A549 (cell line): ENCODE measurements at places on chromosomes 3 and 15.

GRCh38 chr15:79929412-79929811 is 32.6 kb upstream of the MTHFS start:
- no peak for DNase-seq

DNA sequence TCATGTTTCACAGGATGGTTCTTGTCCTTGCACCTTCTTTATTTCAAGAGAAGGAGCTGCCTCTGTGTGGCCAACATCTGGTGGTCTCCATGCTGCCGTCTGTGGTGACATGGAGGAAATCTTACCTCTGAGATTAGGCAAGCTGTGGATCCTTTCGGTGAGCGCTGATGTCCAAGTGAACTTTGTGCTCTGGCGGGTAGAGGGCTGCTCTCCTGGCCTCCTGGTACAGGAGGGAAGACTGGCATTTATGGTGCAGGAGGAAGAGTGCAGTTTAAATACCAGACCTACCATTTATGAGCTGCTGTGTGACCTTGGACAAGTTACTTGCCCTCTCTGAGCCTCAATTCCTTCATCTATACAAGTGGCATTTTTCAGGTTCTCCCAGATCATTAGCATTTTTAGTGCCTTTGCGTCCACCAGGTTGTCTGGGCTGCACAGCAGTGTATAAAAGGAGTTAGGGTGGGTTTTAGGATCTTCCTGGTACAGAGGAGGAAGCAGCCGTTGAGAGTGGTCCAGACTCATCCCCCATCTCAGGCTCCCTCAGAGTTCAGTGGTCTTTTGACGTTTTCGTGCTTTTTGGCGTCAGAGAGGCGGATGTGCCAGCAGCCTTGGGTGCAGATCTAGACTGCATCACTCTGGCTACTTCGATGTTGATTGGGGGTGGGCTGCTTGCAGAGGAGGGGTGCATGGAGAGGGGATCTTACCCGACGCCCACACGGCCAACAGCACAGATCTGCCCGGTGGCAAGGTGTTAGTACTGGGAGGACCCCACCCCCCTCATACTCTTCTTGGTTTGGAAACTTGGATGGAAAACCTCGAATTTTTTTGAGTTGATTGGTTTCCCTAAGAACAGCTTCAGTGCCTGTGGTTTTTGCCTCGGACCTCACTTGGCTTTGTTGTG is 162.2 kb downstream of the ITPR1 start:
- no peak for DNase-seq

GRCh38 chr3:12515631-12516030 is 29.7 kb downstream of the MKRN2OS start:
- DNase-seq = no peak

- DNase-seq = no peak
Observed at GRCh38 chr3:24899901-24900603, 405.4 kb upstream of the THRB start.

GRCh38 chr15:53260647-53261046 is 470.5 kb upstream of the ONECUT1 start:
- DNase-seq = no peak

DNA sequence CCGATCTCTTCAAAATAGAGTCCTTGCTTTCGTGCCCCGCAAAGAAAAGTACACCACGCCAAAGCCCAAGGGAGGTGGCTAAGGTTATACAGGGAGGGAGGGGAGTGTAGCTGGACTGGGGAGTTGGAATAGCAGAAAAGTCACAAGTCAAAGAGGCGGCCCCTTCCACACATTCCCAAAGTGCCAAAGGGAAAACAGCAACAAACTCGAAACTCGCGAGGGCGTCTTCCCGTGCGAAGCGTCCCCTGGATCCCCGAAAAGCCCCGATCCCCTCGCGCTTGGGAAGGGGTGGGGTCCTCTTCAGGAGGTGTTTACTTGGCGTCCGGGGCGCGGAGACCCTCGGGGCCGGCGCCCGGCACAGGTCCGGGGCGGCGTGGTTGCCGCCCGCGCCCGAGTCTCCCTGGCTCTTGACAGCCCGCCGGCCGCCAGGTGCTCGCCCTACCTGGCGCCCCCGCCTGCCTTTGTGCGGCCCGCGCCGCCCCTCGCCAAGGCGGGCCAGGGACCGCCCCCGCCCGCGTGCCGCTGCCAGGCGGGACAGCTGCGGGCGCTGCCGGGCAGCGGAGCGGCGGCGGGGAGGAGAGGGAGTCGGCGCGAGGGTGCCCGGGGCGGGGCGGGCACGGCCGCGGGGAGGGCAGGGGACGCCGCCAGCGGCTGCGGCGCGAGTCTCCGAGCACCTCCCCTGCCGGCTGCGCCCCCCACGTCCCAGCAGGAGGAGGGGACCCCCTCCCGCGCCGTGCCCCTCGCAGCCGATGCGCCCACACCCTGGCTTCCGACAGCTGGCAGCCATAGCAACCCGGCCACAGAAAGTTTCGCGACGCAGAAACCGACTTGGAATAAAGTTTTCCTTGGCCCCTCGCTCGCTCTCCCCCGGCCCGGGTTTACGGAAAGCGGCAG is 966 bp downstream of the MYO1E start:
- DNase-seq = no peak

DNA sequence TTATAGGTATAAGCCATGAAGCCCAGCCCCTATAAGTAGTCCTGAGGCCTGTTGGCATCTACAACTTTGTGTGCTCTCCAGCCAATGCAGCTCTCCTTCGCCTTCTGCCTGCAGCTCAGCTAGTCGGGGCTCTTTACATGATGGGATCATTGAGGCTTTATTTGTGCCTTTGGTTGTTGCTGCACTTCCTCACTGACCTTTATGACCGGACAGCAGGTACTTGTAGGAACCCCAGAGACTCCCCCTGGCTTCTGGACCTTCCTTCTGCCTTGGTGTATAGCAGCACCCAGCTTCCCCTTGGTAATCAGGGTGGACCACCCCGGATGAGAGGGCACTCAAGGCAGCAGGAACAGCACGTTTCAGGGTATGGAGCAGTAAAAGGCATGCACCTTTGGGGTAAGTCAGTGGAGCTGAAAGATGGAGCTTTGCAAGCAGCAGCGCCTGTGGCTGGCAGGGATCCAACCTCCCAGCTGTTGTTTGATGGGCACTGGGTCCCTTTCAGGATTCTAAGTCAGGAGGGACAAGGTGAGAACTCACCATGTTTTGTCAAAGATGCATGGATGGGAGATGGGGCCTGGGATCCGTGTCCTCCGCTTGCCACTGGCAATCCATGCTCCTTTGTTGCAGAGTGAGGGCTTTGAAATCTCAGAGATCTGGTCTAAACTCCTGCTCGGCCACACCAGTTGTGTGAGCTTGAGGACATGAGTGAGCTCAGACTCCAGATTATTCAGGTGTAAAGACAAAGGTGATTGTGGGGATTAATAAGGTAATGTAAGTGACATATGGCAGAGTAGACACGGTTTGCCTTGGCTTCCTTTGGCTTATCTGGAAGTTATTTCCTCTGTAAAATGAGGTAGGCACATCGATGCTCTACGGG is 65.1 kb upstream of the KLF13 start:
- DNase-seq = no peak

GRCh38 chr15:80586161-80586560 is 108.9 kb upstream of the ABHD17C start:
- DNase-seq = no peak

DNA sequence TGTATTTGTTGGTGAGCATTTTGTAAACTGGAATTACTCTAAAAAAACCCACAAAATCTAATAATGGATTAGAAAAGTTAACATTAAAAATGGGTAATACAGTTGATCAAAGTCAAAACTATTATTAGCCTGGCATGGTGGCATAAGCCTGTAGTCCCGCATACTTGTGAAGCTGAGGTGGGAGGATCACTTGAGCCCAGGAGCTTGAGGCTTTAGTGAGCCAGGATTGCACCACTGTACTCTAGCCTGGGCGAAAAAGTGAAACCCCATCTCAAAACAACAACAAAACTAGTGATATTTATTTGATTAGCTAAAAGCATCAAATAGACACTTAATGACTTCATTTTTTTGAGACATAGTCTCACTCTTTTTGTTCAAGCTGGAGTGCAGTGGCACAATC is 3.6 kb downstream of the SNX1 start:
- no peak for DNase-seq

DNA sequence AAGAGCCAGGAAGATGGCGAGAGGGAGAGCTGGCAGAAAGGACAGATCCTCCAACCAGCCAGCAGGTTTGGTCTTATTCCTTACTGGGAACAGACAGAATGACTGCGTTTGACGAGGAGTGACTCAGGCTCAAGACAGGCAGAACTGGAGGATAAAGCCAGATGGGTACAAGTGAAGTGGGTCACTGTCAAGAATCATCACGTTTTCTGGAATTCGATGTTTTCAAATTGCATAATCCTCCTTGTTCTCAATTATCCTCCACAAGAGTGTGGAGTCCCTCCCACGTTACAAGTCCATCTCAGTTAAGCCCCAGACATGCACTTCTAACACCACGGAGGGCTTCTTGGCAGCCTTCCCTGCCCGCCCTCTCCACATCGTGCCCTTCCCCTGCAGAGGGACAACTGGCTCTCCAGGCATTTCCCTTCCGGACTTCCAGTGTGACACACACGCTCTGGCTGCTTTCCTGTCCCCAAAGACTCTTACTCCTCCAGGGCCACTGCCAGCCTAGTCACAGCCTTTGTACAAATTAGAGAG is 183.1 kb downstream of the CHST2 start:
- DNase-seq = no peak

DNA sequence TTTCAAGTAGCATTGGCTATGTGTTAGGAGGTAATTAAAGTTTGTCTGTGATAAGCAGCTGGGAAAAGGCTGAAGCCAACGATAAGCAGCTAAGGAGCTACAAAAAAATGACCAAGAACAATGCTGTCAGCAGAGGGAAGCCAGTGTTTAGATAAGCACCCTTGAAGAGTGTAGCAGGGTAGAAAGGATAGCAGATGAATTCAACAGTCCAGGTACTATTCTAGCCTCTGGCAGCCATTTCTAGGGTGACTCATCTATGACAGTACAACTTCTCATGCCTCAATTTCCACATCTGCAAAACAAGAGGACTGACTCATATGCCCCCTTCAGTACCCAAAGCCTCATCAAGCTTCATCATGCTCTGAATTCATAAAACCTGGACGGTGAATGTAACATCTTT is 617.6 kb upstream of the UBE2E2 start:
- DNase-seq = no peak

DNA sequence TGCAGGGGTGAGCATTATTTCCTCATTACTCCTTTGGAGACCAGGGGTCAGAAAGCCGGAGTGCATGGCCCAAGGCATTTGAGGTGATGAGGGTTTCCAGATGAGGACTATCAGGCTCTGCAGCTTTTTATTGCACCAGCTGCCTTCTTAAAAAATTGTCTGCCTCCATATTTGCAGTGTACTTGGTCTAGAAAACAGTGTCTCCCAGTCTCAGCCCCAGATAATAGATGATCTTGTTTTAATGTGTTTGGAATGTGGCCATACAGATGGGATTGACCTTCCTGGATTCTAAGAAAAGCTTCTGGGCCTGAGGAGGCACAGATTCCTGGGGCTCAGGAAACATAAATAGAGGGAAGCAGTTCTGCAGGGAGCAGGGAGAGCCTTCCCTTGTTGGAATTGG is 123.3 kb downstream of the GABRG3 start:
- DNase-seq = no peak

DNA sequence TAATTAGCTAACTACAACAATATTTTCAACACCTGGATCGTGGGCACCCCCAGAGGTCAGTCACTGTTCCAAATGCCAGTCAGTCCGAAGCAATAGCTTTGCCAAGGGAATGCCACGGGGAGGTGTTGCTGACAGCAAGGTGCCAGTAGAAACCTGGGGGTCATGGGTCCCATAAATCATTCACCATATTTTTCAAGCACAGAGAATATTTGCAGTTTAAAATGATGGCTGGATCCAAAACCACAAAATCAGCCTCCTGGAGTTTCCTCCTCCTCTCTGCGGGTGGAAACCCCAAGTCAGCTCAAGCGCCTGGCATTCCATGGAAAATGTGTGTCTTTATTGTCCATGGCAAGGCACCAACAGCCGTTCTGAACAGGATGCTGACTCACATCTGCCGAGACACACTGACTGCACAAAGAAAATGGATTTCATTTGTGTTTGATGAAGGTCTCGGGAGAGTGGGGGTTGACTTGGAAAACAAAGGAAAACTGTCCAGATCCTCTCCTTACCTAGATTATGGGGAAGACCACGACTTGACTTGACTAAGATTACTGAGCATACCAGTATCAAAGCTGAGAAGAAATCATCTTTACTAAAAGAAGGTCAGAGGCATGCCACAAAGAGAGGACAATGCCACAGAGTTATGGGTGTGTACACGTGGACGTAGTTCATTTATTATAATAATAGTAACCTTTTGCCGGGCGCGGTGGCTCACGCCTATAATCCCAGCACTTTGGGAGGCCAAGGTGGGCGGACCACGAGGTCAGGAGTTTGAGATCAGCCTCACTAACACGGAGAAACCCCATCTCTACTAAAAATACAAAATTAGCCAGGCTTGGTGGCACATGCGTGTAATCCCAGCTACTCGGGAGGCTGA is 26.4 kb downstream of the ANXA2 start:
- DNase-seq = peak; percentile 98

GRCh38 chr3:43161684-43162229 is 55.9 kb upstream of the POMGNT2 start:
- DNase-seq = no peak

- DNase-seq = no peak
Observed at GRCh38 chr3:46679681-46680080, 13.8 kb downstream of the ALS2CL start.

DNA sequence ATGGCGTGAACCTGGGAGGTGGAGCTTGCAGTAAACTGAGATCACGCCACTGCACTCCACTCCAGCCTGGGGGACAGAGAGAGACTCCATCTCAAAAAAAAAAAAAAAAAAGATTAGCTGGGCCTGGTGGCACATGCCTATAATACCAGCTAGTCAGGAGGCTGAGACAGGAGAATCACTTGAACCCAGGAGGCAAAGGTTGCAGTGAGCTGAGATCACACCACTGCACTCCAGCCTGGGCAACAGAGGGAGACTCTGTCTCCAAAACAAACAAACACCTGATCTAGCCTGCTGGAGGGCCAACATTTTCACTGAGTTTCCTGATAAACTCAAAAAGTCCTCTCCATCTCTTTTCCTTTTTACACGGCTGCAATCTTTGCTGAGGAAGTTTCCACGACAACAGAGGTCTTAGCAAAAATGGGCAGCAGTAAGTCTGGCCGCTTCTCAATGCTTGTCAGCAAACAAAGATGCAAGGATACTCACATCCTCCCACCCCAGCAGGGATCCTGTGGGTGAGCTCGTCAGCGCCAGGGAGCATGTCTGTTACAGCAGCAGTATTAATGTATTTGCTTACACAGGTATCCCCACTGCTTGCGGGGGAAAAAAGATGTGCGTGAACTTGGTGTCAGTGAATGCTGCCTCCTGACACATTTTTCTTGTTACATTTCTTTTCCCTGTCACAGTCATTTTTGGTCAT is 21.0 kb upstream of the CCDC174 start:
- DNase-seq = no peak

- no peak for DNase-seq
Observed at GRCh38 chr3:150797155-150797554, 34.2 kb upstream of the SIAH2 start.
